ENCODE measurements at places on chromosomes 16 and 17.
A peak's percentile ranks its signal among the peaks of the same experiment; 100 is the strongest.

DNA sequence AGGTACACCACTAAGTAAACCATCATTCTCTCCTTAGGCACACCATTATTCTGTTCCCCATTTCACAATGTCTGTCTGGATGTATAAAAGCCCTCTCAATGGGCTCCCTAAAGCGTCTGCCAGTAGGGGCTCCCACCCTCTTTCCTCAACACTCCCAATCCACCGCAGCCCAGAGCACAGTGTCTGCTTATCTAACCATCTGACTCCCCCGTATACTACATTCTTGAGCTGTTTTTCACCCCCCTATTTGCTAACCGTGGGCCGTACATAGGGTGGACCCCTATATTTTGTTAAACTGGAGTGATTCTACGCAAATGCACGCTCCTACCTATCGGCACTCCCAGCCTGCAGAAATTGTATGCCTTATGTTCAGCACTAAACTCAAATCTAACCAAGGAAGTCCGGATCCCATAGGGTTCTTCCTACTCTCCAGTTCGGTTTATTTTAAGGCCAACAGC, 685 bp upstream of the PSMD3 start:
- DNase-seq: peak; percentile 3

GRCh38 chr17:4806777-4807604, at the start of gene PLD2:
Gene PLD2, plus strand, starts transcription at chr17:4807152. Its CDS starts 621 bp downstream, at chr17:4807773.
- DNase-seq: peak; percentile 87

GRCh38 chr17:29579866-29580771, 9.3 kb downstream of the GIT1 start:
- DNase-seq: peak; percentile 91

GRCh38 chr17:42118545-42118944, 2.6 kb downstream of the KAT2A start:
- peak; percentile 34 for DNase-seq

DNA sequence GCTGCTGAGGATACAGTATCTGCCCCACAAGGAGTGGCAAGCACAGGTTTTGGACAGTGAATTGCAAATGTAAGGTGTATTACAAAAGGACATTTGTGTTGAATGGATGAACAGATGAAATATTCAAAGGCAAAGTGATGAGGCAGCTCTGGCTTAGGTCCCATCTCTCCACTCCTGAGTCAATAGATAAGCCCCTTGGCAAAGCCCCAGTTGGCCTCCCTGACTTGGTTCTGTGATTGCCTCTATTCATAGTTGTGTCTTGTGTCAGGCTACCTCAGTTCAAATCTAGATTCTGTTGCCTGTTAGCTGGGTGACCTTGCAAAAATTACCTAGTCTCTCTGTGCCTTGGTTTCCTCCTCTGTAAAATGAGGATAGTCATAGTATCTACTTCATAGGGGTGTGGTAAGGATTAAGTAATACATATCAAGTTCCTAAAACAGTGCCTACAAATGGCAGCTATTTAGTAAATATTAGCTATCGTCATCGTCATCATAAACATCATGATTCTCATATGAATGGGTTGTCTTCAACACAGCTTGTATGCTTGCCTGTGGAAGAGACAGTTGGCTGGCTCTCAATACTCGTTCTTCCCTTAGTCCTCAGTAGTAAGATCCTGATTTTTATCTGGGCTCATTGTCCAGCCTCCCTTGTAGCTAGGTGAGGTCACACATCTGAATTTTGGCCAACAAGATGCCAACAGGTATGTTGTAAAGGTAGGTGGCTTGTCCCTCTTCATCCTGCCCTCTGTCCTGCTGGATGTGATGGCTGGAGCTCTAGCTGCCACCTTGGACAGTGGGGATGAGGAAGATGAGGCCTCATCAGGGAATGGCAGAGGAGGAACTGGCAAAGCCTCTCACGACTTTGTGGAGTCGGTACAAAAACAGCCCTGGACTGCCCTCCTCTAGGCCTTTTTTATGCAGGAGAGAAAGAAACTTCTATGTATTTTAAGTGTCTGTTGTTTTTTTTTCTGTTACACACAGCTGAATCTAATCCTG, 2.1 kb upstream of the MFAP4 start:
- no peak for DNase-seq

Data from CD4-positive, alpha-beta T cell treated with Interleukin-1 beta for 1 hour (primary cell).